Osteoblast (primary cell): ENCODE measurements at places on chromosomes 3 and 15. TPM values are rescaled to one million over a fixed set of nuclear protein-coding genes. Genes with fewer than 3 reads are reported as not detected.

GRCh38 chr3:123365450-123366143, 83.3 kb downstream of the ADCY5 start:
- no peaks in the 10 kb centered on the region for H3K4me1 ChIP-seq
- DNase-seq, result no peak
- H3K36me3 ChIP-seq, result no peaks in the 10 kb centered on the region
- no peak overlapping the region for H3K27ac ChIP-seq

DNA sequence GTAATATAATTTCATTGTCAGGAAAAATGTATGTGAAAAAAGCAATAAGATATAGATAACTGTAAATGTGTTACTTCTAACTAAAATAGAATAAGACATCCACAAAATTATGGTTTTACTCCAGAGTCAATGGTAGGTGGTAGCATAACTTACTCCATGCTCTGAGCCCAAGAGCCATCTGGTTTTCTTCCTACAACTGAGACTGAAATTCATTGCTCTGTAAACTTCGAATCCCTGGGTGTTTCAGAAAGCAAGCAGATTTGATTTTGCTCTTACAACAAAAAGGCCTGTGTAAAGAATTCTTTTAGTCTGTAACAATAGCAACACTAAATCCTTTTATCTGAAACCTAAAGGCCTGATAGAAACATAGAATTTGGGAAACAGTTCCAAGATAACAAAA, 805.9 kb downstream of the AGBL1 start:
- no peak overlapping the region for H3K27ac ChIP-seq
- no peaks in the 10 kb centered on the region for H3K4me1 ChIP-seq
- no peak for DNase-seq
- no peaks in the 10 kb centered on the region for H3K27me3 ChIP-seq

DNA sequence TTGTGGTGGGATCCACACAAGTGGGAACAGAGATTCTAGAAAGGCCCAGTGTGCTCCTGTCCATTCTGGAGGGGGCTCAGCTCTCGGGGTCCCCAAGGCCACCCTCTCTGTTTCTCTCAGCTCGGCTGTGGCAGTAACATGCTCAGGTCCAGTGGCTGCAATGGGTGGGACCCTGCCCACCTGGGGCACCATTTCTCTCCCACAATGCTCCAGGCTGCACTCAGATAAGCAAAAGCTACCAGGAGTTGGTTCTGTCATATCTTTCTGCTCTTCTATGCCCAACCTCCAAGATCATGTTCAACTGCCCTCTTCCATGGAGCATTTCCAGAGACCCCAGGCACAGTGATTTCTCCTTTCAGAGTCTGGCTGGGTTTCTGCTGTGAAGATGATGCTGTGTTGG, 40.8 kb downstream of the ITGA11 start:
- H3K27me3 ChIP-seq, result no peaks in the 10 kb centered on the region
- DNase-seq, result no peak
- peaks cover 44% of the 10 kb centered on the region for H3K36me3 ChIP-seq
- H3K27ac ChIP-seq, result peak overlapping the region; percentile 90
- peaks cover 35% of the 10 kb centered on the region for H3K4me1 ChIP-seq

DNA sequence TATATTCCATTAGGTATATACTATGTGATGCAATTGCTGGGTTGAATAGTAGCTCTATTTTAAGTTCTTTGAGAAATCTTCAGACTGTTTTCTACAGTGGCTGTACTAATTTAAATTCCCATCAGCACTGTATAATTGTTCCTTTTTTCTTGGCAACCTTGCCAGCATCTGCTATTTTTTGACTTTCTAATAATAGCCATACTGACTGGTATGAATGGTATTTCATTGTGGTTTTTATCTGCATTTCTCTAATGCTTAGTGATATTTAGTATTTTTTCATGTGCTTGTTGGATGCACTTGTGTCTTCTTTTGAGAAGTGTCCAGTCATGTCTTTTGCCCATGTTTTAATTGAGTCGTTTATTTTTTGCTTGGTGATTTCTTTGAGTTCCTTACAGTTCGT, 145.1 kb upstream of the PLSCR5 start:
- H3K4me1 ChIP-seq, result peaks cover 21% of the 10 kb centered on the region
- no peak overlapping the region for H3K4me3 ChIP-seq
- no peaks in the 10 kb centered on the region for H3K27me3 ChIP-seq
- no peaks in the 10 kb centered on the region for H3K36me3 ChIP-seq

GRCh38 chr3:134067531-134068161, 37.9 kb upstream of the SLCO2A1 start:
- no peaks in the 10 kb centered on the region for H3K27me3 ChIP-seq
- DNase-seq, result no peak
- H3K4me3 ChIP-seq, result no peak overlapping the region

DNA sequence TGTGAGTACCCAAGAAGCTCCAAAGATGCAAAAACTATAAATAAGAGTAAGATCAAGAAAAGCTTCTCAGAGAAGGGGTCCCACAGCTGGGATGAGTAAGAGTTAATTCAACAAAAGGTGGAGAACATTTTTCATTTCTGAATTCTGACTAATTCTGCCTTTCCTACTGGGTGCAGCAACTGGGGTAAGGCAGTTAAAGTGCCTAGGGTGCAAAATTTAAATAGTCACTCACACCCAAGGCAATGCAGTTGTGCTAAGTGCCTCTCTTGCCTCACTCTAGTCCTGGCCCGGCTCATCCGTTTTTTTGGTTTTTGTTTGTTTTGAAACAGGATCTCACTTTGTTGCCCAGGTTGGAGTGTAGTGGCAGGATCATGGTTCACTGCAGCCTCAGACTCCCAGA, 240.2 kb downstream of the TP63 start:
- H3K4me3 ChIP-seq, result no peak overlapping the region
- H3K27ac ChIP-seq, result no peak overlapping the region

Gene FBXO40
- total RNA-seq, result not detected in 2 replicates

Gene FBXW12
- total RNA-seq, result not detected in 2 replicates

Gene SLC38A3
- total RNA-seq, result 0.29 and 0.36 TPM in 2 replicates

Gene SAMD7
- total RNA-seq, result not detected in 2 replicates

Gene SPTBN5
- total RNA-seq, result under 0.01 and 0.36 TPM in 2 replicates

Gene TRH
- under 0.01 TPM in 2 replicates for total RNA-seq

Gene LRRC2
- 4.7 and 5.1 TPM in 2 replicates for total RNA-seq

Gene TMEM212
- total RNA-seq, result not detected in 2 replicates

Gene XXYLT1
- total RNA-seq, result 28.2 and 28.9 TPM in 2 replicates

Gene HYAL1
- under 0.01 and 0.59 TPM in 2 replicates for total RNA-seq
